Amniotic stem cell (primary cell): ENCODE measurements at places on chromosomes 4 and X.

DNA sequence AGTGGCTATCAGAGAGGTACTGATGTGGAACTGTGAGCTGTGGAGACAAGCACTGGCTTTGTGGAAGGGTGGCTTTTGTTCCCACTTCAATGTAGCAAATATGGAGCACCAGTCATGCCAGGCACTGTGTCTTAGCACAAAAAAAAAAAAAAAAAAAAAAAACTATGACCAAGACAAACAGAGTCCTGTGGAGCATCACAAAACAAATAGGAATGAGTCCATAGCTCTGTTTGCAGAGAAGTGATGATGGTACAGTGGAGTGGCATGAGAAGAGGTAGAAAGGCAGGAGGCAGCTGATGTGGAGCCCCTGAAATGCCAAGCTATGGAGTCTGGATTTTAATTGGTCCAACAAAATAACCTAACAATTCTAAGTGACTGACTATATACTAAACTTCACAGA, 116.9 kb downstream of the RAB28 start:
- no peak for DNase-seq

GRCh38 chrX:41332408-41333002, 1.5 kb upstream of the DDX3X start:
- no peak for DNase-seq

DNA sequence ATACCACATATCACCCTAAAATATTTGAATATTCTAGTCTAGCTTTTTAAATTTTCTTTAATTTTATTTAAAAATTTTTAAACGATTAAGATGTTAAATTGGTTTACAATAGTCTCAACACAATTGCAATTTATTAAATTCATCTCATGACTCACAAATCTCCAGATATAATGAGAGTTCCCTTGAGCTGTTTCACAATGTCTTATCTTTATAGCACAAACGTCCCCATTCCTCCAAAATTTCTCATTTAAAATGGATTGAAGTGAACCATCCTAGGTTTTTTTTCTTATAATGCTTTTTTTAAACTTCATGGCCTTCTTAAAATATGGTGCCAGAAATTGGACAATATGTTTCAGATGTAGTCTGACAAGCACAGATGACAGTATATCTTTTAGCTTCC, 204.4 kb downstream of the GABRB1 start:
- no peak for DNase-seq

DNA sequence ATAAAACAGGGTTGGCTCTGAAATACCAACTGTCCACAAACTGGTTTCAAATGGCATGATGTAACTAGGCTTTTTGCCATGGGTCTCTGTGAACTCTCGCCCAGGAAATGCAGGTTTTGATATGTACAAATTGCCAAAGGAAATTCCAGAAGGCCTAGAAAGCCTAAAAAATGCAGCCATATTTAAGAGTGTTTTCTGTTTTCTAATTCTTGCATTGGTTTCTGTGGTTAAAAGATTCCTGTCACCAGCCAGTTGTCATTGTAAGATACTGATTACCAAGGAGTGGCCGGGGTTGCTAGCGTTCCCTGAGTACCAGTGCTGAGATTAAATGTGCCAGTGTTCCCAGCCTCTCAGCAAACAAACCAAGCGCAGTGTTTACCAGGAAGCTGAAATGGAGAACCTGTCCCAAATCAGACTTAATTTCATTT, 53.9 kb upstream of the SORBS2 start:
- no peak for DNase-seq

DNA sequence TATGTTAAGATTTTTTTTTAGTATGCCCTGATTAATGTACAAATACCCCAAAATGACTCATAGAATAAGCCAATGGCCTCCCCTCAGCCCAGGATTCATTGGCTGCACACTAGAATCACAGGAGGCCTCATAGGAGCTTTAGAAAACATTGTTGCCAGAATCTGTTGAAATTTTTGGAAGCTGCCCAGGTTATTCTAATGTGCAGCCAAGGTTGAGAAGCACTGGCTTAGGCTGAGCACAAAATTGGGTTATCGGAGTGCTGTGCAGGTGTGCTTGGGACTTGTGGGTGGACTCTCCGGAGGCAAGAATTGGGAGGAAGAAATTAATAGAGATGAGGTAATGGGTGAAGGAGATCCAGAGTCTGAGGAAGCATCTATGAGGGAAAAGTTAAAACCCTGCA, 41.3 kb upstream of the VCX start:
- no peak for DNase-seq

GRCh38 chr4:73679836-73680235, 59.6 kb upstream of the RASSF6 start:
- DNase-seq, result no peak

DNA sequence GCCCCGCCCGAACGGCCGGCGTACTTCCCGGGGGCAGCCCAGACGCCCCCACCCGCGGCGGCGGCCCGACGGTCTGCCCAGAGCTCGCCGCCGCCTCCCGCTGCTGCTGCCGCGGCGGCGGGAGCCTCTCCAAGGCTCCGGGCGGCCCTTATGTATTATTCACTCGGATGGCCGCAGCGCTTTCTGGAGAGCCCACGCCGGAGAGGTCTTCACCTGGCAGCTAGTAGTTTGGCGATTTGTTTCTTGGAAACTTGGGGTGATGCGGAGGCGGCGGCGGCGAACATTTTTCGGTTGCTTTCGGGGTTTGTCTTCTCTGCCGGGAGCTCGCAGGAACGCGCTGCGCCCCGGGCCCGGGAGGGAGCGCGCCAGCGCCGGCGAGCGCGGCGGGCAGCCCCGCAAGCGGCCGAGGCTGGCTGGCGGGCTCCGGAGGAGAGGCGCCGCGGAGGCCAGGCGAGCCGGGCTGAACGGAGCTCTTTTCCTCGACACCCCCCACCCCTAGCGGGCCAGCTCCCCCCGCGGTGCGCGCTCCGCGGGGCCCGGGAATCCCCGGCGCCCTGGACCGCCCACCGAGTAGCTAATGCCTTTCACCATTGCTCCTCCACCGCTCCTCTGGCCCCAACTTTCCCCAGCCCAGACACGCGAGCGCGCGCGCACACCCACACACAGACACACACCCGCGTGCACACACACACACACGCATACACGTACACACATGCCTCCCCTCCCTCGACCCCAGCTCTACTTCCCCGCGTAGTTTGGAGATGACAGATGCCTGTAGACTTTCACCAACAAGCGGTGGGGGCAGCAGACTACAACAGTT, 113.5 kb downstream of the DHX15 start:
- peak; percentile 17 for DNase-seq

GRCh38 chr4:26884486-26884988, 23.9 kb downstream of the STIM2 start:
- DNase-seq, result no peak

- DNase-seq, result no peak
Observed at GRCh38 chr4:139279760-139280620, at the start of gene MGARP. MGARP (minus strand) TSS chr4:139280225; CDS start chr4:139280158, 67 bp downstream.

- DNase-seq, result no peak
Observed at GRCh38 chr4:7068883-7069282, 1.0 kb upstream of the GRPEL1 start.

GRCh38 chr4:39331191-39331590, 35.0 kb downstream of the RFC1 start:
- DNase-seq, result no peak

GRCh38 chrX:49230500-49231232, 2.5 kb downstream of the CACNA1F start:
- DNase-seq, result no peak

- DNase-seq, result no peak
Observed at GRCh38 chrX:106973433-106974149, 26.4 kb downstream of the MORC4 start.

- DNase-seq, result no peak
Observed at GRCh38 chrX:44227991-44228390, 115.5 kb downstream of the EFHC2 start.

DNA sequence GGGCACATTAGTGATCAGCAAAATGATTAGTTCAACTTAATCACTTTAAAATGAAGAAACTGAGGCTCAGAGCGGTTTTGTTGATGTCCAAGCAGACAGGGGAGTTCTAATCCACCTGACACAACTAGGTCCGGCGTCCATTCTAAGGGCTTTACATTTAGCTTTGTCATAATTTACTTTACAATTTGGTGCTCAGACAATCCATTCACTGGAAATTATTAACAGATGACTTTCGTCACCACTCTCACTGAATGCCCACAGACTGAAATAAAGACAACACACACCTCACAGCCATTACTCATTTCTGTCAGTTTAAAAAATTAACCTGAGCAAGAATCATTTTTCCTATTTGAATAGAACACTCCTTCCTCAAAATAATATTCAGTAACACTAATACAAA, 10.8 kb downstream of the NR3C2 start:
- no peak for DNase-seq

- no peak for DNase-seq
Observed at GRCh38 chr4:8401665-8402064, 38.9 kb downstream of the ACOX3 start.

DNA sequence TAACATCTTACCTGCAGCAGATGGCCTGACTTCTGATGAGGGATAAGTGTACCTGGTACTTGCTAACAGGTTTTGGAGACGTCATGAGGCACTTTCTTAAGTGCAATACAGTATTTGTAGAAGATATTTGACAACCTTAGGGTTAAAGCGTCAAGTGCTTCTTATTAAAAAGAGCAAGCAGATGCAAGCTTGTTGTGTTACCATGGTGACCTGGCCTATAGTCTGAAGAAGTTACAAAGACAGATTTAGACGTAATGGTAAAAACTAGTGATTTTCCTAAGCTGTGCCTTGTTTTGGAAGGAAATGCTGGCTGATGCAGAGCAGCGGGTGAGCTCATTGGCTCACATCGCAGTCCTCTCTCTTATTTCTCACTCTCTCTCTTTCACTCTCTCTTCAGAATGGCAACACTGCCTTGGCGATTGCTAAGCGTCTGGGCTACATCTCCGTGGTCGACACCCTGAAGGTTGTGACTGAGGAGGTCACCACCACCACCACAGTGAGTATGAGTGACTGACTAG, 243.6 kb downstream of the ANK2 start:
- DNase-seq, result no peak

- no peak for DNase-seq
Observed at GRCh38 chr4:57494821-57495220, 384.6 kb upstream of the IGFBP7 start.

GRCh38 chrX:133583825-133584224, 168.5 kb upstream of the GPC4 start:
- no peak for DNase-seq

- DNase-seq, result no peak
Observed at GRCh38 chrX:37047776-37048175, 39.6 kb downstream of the FAM47C start.

DNA sequence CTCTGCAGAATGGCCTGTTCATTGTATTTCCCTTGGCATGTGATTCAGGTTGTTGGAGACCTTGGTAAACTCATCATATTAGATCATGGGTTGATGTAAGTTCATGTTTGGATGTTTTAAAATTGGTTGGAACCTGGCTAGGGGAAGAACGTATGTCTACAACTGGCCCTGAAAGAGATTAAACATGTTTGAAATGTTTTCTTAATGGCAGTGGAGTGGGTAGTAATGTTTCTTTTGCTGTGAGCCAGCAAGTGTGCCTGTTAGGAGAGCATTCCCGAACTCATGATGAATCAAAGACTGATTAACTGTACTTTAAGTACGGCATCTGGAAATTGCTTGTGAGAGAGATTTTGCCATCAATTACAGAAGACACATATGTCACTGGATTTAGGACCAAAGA, 44.5 kb upstream of the SLC4A4 start:
- no peak for DNase-seq

- no peak for DNase-seq
Observed at GRCh38 chr4:3471886-3472285, 8.8 kb downstream of the DOK7 start.

DNA sequence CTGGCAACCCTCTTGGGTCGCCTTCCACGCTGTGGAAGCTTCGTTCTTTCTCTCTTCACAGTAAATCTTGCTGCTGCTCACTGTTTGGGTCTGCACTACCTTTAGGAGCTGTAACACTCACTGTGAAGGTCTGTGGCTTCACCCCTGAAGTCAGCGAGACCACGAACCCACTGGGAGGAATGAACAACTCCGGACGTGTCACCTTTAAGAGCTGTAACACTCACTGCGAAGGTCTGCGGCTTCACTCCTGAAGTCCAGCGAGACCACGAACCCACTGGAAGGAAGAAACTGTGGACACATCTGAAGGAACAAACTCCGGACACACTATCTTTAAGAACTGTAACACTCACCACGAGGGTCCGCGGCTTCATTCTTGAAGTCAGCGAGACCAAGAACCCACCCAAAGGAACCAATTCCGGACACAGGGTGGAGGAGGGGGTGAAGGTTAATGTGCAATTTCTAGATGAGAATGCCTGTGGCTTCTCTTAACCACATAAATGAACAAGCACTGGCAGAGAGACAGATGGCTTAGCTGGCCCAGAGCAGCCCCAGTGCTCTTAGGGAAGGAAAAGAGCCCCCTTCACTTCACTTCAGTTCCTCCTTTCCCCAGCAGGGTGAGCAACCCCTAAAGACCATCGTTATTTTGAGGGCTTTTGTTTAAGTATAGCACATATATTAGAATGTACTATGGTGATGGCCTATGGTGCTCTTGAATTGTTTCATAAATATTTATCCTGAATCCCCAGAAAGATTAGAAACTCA, 73.0 kb downstream of the LUZP4 start:
- no peak for DNase-seq

- DNase-seq, result no peak
Observed at GRCh38 chrX:118459494-118459893, 36.1 kb upstream of the DOCK11 start.

DNA sequence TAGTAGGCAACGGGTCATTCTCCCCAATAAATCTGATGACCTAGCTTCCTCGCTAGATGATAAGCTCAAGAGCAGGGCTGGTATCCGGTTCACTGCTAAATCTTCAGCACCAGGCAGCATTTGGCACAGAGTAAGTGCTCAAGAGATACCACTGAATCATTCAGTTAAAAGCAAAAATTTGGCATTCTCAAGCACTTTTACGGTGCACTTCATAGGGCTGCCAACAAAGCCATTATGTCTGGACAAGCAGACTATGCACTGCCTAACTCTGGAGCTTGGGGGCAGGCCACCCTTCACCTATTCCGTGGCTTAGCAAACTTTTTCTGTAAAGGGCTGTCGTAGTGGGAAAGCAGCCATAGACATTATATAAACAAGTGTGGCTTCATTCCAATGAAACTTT, 23.8 kb upstream of the CXorf38 start:
- no peak for DNase-seq

GRCh38 chrX:97594646-97595224, 711.0 kb downstream of the RPA4 start:
- no peak for DNase-seq

- DNase-seq, result no peak
Observed at GRCh38 chrX:121028419-121028818, 19.0 kb upstream of the GLUD2 start.

- DNase-seq, result no peak
Observed at GRCh38 chr4:123896446-123897071, 500.0 kb downstream of the SPRY1 start.

DNA sequence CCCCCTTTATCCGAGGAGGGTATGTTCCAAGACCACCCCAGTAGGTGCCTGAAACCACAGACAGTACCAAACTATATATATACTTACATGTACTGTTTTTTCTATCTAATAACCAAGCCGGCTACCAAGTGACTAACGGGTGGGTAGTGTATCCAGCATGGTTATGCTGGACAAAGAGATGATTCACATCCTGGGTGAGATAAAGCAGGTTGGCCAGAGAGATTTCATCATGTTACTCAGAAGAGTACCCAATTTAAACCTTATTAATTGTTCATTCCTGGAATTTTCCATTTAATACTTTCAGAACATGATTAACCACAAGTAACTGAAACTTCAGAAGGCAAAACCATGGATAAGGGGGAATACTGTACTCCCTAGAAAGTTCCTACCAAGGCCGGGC, 46.5 kb downstream of the RFC1 start:
- peak; percentile 55 for DNase-seq
